Astrocyte (in vitro differentiated cells and primary cell): ENCODE measurements at places on chromosomes 4 and X. TPM values are rescaled to one million over a fixed set of nuclear protein-coding genes. Genes with fewer than 3 reads are reported as not detected.

The PLXNB3 gene
- total RNA-seq = 5.3 and 5.4 TPM in 2 replicates

- DNase-seq = no peak
- H3K4me3 ChIP-seq = no peak overlapping the region
- peaks cover 3% of the 10 kb centered on the region for H3K4me1 ChIP-seq
These were observed 174.8 kb downstream of the PDGFRA start for GRCh38 chr4:54403700-54404453.

- H3K4me3 ChIP-seq = no peak overlapping the region
- no peaks in the 10 kb centered on the region for H3K27me3 ChIP-seq
- DNase-seq = no peak
- H3K36me3 ChIP-seq = no peaks in the 10 kb centered on the region
- H3K27ac ChIP-seq = no peak overlapping the region
- no peaks in the 10 kb centered on the region for H3K4me1 ChIP-seq
These were observed 115.1 kb upstream of the MXRA5 start for GRCh38 chrX:3461397-3462165.

- H3K4me1 ChIP-seq = peaks cover 5% of the 10 kb centered on the region
- peak; percentile 62 for DNase-seq
- H3K4me3 ChIP-seq = peak within 1 kb of the TSS; percentile 90
- no peaks in the 10 kb centered on the region for H3K27me3 ChIP-seq
These were observed at the start of gene ATRX for GRCh38 chrX:77785486-77786364. ATRX (minus strand) TSS chrX:77786216; CDS start chrX:77786001, 215 bp downstream.

DNA sequence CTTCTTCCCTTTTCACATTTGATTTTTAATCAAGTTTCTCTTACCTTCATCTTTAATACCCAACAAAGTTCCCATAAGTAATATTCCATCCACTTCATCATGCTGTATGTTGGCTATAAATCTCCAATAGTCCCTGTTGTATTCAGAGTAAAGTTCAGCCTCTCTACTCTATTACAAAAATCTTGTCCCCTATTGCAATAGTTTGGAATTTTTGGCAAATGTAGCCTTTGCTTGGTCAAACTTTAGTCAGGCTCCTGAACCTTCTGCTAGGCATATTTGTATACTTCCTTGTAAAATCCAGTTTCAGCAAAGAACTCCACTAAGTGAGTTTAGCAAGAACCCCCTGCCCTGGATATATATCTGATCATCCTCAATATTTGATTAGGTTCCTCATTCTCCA is 54.0 kb upstream of the PACRGL start:
- H3K4me3 ChIP-seq = no peak overlapping the region
- no peak overlapping the region for H3K27ac ChIP-seq
- H3K4me1 ChIP-seq = no peaks in the 10 kb centered on the region
- DNase-seq = no peak
- no peaks in the 10 kb centered on the region for H3K36me3 ChIP-seq
- H3K27me3 ChIP-seq = no peaks in the 10 kb centered on the region

- no peak overlapping the region for H3K27ac ChIP-seq
- no peak for DNase-seq
- no peaks in the 10 kb centered on the region for H3K27me3 ChIP-seq
- no peaks in the 10 kb centered on the region for H3K36me3 ChIP-seq
- H3K4me1 ChIP-seq = no peaks in the 10 kb centered on the region
- no peak overlapping the region for H3K4me3 ChIP-seq
These were observed 943.0 kb upstream of the PRKX start for GRCh38 chrX:4656419-4656818.
